ENCODE measurements at places on chromosomes 5 and 9. TPM values are rescaled to one million over a fixed set of nuclear protein-coding genes. Genes with fewer than 3 reads are reported as not detected.

KIF4B gene
- total RNA-seq = not detected

FAM169A gene
- total RNA-seq = 21.0 TPM

FAM240B gene
- total RNA-seq = not detected

LURAP1L gene
- total RNA-seq = not detected
